ENCODE measurements at places on chromosomes 7 and 10.

GRCh38 chr7:105426606-105427146 lies 38.0 kb upstream of the SRPK2 start:
- no peak for DNase-seq

GRCh38 chr7:66110856-66111255 lies 3.8 kb upstream of the CRCP start:
- no peak for DNase-seq

DNA sequence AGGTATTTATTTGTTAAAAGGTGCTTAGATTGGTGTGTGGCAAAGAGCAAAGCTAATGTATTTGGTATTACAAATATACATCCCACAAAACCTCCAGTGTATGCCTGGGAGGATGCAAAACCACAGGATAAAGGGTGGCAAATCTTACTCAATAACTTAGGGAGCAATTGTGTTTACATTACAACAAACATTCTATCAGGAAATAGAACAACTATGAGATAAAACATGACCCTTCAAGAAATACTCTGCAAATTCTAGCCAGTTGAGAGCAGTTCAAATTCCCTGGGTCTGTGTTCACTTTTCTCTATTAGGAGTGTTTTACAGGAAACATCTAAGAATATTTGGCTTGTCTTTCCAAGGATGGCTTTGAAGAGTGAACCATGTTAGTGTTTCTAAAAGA lies 64.9 kb downstream of the CUL1 start:
- no peak for DNase-seq

- no peak for DNase-seq
These were observed 603.2 kb downstream of the LRMDA start for GRCh38 chr10:76034353-76035205.

GRCh38 chr10:15539262-15539661 lies 168.2 kb upstream of the FAM171A1 start:
- no peak for DNase-seq

GRCh38 chr10:87504307-87504639 lies 420 bp upstream of the MINPP1 start:
- no peak for DNase-seq

GRCh38 chr10:14397066-14397465 lies 66.3 kb upstream of the FRMD4A start:
- DNase-seq = no peak

GRCh38 chr10:118669835-118670234 lies 74.4 kb upstream of the PRLHR start:
- DNase-seq = no peak

DNA sequence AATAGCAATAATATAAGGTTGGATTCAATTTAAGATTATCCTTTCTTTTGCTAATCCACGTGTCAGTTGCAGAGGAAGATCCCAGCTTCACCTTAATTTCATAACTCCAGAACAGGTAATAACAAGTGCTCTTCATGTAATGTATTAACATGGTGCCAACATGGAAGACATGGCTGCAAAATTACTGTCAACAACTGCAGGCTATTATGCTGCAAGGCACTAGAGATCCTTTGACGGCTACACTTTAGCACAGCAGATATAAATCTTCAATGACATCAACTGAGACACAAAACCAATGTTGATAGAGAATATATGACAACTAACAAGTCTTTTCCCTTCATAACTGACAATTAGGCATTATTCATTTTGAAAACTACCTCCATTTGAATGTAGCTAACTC lies 96.1 kb downstream of the RNF133 start:
- DNase-seq = no peak

- DNase-seq = peak; percentile 22
These were observed at the start of gene PRKAR1B for GRCh38 chr7:727104-727805. PRKAR1B (minus strand) TSS chr7:727281; CDS start chr7:711505, 15,776 bp downstream.

DNA sequence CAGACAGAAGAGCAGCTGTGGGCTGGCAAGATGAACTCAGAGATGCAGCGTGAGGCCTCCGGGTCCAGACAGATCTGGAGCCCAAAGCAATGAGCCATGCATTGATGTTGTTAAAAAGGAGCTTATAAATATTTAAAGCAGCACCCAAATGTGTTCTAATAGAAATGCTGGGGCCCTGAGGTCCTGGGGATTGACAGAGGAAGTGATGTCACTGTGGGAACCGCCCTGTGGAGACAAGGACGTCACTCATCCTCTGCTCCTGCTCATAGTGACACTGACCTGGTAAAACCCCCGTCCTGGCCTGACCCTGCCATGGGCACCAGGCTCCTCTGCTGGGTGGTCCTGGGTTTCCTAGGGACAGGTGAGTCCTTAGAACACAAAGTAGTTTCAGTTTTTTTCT lies 197.0 kb upstream of the PRSS58 start:
- no peak for DNase-seq

- DNase-seq = no peak
These were observed 22.6 kb downstream of the PLAC9 start for GRCh38 chr10:80154978-80155695.

DNA sequence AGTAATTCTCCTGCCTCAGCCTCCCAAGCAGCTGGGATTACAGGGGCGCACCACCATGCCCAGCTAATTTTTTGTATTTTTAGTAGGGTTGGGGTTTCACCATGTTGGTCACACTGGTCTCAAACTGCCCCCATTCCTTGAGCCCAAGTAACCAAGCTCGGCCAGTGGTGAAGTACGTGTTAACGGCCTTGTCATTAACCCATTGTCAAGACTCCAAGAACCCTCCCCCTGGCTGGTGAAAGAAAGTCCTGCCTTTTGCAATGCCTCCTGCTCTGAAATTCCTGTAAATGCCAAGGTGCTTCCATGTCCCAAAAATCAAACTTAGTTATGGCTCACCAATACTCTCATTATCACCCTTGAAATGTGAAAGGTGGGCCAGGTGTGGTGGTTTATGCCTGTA lies 18.8 kb upstream of the SEPHS1 start:
- no peak for DNase-seq

GRCh38 chr7:84337429-84337828 lies 142.8 kb upstream of the SEMA3A start:
- DNase-seq = no peak

GRCh38 chr10:12509016-12509793 lies 159.9 kb downstream of the CAMK1D start:
- DNase-seq = peak; percentile 41
